ENCODE measurements at places on chromosomes 13 and 19.
A peak's percentile ranks its signal among the peaks of the same experiment; 100 is the strongest.

DNA sequence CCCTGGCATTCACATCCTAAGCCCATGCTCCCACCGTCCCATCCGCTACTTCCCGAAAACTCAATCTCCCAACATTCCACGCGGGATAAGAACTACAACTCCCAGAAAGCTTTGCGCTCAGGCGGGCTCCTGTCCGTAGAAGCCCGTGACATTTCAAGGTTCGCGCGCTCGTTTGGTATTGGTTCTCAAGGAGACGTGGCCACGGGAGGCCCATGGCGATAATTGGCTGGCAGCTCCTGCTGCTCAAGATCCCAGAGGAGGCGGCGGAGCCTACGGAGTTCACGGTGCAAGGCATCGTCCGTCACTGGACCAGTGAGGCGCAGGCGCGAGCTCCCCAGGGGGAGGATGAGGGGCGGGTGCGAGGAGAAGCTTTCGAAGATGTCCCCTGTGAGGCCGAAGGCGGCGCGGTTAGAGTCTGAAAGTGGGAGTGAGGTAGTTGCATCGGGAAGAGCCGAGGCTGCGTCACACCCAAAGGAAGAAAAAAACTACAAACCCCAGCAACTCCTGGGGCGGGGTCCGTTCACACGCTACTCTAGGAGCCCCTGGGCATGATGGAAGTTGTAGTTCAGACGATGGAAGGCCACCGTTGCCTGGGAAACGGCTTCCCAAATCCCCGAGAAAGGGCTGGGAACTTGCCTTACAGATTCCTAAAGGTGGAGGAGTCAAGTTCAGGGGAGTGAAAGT is 1.2 kb upstream of the MAMSTR start:
- DNase-seq, result peak; percentile 96

GRCh38 chr19:17778968-17779929 is 15.7 kb upstream of the B3GNT3 start:
- no peak for DNase-seq

- no peak for DNase-seq
These were observed 4.7 kb downstream of the B3GNT8 start for GRCh38 chr19:41422456-41422855.

GRCh38 chr13:33639158-33639557 is 178.8 kb upstream of the RFC3 start:
- DNase-seq, result no peak

DNA sequence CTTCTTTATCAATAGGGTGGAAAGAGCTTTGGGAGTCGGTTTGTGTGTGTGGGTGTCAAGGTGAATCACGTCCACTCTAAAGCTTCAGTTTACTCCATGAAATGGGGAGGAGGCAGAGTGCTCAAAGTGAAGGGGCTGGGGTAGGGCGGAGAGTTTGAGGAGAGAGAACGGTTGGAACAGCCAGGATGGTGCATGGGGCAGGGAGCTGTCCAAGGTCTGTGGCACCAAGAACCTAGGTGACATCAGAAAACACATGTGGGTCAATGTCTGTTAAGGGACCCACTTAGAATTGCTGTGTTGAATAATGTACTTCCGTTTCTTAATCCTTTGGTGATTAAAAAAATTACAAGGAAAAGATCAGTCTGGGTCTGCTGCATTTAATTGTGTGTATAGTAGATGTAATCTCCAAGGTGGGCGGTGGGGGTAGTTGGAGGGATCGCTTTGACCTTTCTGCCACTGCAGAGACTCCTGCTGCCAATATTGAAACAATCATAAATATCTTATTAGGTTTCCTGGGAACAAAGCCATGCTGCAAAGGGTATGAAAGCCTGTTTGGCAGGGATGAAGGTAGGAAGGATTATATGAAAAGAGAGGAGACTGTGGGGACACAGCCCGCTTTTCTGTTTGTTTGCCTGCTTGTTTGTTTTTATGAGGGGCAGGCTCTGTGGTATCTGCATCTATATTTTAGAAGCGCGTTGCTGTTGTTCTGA is 122.3 kb downstream of the ATP8A2 start:
- no peak for DNase-seq

GRCh38 chr19:38115271-38115802 is 108.7 kb downstream of the DPF1 start:
- no peak for DNase-seq

- DNase-seq, result no peak
These were observed 173.0 kb downstream of the OLFM4 start for GRCh38 chr13:53201454-53202225.

DNA sequence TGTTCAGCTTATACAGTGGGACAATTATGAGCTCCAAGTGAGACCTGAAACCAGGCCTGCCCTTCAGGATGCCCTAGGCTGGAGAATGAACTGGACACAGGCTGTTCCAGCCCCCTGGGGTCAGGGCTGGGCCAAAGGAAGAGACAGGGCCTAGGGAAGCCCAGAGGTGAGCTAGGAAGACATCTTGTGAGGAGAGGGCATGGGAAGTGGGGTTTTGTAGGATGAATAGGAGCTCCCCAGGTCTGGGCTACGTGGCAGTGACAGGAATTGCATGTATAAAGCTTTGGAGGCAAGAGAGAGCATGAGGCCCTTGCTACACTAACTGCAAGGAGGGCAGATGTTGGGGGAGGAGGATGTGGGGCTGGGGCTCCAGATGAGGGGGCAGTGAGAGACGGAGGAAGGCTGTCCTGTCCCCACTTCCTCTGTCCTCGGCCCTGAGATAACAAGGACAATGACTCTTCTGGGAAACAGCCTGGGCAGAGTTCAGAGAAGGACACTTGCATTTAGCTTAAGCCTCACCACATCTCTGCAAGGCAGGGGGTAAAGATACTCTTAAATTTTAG is 1.5 kb upstream of the TBXA2R start:
- no peak for DNase-seq

DNA sequence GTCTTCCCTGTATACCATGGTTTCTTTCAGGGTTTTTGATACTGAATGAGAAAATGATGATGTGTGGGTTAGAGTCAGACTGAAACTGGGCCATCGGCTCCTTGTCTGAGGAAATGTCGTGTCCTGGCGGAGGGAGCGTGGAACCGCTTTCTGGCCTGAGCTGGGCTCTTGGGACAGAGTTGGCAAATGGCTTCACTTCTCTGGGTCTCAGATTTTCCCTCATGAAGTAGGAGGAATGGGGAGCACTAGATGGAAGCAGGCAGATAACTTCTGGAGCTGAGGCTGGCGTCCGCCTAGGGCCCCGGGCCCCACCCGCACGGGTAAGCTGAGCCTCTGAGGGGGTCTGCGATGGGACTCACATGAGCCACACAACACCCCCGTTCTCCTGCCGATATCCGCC is 133.3 kb upstream of the WASF3 start:
- DNase-seq, result no peak

- DNase-seq, result no peak
These were observed 30.7 kb upstream of the ZNF429 start for GRCh38 chr19:21474671-21475181.

GRCh38 chr13:98275681-98276171 is 98.7 kb upstream of the RNF113B start:
- DNase-seq, result no peak

DNA sequence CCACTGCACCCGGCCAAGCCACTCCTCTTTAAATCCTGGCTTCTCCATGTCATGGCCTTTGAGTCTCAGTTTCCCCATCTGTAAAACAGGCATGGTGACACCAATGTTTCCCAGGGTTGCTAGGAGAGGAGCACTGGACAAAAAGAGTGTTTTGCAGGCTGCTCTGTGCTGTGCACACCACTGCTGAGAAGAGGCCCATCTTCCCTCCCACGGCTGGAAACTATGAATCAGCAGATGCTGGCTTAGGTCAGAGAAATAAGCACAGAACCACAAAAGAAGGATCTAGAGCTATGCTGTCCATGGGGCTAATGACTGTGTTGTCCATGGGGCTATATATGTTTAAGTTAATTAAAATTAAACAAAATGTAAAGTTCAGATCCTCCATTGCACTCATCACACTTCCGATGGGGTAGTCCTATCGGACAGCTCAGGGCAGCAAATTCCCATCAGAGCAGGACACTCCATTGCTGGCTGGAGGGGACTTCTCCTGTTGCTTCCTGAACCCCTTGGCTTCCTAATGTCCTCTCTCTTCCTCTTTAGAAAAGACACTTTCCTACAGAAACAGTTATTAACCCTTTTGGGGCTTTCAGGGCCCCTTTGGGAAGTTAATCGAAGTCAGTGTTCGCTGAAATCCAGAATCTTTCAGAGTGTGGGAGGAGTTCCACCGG is 37.1 kb downstream of the TSHZ3 start:
- DNase-seq, result no peak

GRCh38 chr13:85632526-85633195 is 166.6 kb downstream of the SLITRK6 start:
- no peak for DNase-seq

DNA sequence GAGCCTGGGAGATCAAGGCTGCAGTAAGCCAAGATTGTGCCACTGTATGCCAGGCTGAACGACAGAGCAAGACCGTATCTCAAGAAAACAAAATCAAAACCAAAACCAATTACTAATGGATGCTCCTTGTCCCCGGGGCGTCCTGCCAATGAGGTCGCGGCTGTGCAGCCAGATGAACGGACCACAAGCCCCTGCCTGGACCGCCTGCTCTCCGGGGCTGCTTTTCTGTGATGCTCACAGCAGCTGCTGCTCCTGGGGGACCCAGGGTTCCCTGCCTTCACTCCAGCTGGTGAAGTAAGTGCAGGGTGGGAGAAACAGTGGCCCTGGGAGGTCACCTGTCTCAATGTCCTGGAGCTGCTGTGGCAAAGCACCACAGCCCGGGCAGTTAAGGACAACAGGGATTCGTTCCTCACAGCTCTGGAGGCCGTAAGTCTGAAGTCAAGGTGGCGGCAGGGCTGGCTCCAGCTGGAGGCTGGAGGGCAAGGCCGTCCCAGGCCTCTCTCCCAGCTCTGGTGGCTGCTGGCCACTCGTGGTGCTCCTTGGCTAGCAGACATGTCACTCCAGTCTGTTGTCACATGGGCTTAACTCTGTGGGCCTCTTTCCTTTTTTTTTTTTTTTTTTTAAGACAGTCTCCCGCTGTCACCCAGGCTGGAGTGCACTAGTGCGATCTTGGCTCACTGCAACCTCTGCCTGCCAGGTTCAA is 10.1 kb downstream of the COPE start:
- no peak for DNase-seq

DNA sequence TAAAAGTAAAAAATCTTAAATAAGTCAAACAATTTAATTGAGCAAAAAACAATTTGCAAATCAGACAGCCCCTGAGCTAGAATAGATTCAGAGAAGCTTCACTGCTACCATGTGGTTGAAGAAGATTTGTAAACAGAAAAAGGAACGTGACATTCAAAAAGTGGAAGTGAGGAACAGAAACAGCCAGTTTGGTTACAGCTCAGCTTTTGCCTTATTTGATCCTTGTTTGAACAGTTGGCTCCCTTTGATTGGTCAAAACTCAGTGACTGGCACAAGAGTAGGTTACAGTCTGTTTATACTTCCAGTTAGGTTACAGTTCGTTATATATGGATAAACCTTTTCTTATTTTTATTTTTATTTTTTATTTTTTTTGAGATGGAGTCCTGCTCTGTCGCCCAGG is 5.8 kb downstream of the ZNF221 start:
- no peak for DNase-seq

DNA sequence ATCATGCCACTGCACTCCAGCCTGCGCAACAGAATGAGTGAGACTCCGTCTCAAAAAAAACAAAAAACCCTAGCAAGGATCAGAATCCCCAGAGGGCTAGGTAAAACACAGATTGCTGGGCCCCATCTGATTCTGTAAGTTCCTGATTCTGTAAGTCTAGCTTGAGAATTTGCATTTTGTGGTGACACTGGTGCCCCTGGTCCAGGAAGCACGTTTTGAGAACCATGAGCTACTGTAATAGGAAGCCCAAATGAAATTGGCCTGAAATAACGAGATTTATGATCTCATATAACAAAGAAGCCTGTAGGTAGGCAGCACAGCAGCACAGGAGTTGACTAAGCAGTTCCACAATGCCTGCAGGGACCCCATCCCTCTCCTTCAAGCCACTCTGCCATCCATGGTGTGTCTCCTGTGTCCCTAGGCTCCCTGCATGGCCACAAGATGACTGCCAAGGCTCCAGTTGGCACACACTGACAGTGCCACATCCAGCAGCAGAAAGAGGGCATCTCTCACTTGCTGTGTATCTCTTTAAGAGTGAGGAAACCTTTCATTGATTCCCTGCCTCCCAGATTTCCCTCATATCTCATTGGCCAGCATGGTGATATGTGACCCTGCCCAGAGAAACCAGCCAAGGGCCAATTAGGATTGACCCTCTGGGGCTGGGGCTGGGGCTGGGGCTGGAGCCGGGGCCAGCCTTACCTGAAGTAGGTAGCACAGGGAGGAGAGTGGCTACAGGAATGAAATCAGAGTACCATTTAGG is 21.7 kb downstream of the SIPA1L3 start:
- DNase-seq, result no peak
